ENCODE measurements at places on chromosomes 7 and 10.
A peak's percentile ranks its signal among the peaks of the same experiment; 100 is the strongest.

DNA sequence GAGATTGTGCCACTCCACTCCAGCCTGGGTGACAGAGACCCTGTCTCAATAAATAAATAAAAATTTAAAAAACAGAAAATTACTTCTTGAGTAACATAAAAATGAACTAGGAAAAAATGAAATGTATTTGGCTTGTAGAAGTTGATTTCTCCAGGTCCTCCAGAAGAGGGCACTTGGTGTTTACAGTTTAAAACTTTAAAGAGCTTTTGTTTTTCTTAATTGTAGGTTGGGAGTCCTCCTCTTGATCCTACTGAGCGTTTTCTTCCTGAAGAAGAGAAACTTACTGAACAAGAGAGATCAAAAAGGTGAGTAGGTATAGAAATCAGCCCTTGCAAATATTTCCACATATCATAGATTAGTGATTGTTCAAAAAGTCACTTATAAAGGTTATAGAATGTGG, 16.2 kb downstream of the KIFBP start:
- DNase-seq: peak; percentile 54

- DNase-seq: peak; percentile 19
Observed at GRCh38 chr10:76881477-76882220, 756.0 kb downstream of the KCNMA1 start.

DNA sequence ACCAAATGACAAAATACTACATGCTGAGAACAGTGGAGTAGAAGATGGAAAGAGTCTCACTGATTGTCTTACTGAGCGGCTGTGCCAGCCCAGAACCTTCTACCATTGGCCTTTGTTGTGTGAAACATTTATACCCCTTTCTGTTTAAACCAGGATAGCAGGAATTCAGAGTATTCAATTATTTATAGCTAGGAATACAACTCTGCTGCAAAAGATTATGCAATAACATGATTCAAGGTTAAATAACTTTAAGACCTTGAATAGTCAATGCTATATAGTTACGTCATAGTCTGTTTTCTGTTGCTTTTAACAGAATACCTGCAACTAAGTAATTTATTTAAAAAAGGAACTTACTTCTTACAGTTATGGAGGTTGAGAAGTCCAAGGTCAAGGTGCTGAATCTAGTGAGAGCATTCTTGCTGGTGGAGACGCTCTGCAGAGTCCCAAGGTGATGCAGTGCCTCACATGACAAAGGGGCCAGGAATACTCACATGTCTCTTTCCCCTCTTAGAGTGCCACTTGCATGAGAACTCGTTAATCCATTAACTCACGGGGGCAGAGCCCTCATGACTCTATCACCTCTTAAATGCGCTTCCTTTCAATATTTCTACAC, 371.8 kb downstream of the MDFIC start:
- DNase-seq: no peak

GRCh38 chr7:92623544-92623943, 33.4 kb upstream of the FAM133B start:
- no peak for DNase-seq

DNA sequence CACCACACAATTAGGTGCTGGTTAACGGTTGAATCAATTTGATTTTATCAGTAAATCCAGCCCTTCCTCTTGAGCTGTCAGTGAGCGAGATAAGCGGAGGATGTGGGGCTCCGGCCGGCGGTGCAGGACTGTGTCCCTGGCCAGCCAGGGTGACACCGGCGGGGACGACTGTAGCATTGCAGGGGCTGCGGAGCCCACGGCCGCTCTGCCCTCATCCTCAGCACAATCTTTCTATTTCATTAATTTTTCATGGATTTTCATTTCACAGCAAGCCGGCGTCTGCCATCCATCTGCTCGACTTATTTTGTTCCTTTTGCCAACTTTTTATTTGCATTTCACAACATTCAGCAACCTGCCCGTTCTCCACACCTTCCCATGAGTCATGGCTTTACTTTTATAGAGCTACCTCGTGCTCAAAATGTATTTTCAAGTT, 4.7 kb downstream of the ADARB2 start:
- no peak for DNase-seq

- DNase-seq: no peak
Observed at GRCh38 chr7:74282748-74283459, 6.3 kb upstream of the CLIP2 start.

DNA sequence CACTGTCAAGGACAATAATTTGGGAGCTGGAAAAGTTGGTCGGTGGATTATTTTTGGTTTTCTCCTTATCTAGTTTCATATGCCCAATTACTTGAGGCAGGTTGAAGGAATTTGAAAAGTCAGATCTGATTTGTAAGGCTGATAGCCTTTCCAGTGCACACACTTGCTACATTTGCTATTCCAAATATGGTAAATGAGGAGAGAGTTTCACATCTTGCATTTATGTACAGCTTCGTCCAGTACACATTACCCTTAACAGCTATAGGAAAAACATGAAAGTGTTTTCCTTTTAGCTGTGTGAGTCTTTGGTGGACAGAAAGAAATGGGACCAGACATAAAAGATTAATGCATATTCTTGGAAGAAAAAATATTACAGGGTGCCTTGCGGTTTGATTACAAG, 201.8 kb downstream of the CELF2 start:
- DNase-seq: no peak
